Fibroblast of skin of left quadriceps (primary cell): ENCODE measurements at places on chromosomes 2 and 18.

DNA sequence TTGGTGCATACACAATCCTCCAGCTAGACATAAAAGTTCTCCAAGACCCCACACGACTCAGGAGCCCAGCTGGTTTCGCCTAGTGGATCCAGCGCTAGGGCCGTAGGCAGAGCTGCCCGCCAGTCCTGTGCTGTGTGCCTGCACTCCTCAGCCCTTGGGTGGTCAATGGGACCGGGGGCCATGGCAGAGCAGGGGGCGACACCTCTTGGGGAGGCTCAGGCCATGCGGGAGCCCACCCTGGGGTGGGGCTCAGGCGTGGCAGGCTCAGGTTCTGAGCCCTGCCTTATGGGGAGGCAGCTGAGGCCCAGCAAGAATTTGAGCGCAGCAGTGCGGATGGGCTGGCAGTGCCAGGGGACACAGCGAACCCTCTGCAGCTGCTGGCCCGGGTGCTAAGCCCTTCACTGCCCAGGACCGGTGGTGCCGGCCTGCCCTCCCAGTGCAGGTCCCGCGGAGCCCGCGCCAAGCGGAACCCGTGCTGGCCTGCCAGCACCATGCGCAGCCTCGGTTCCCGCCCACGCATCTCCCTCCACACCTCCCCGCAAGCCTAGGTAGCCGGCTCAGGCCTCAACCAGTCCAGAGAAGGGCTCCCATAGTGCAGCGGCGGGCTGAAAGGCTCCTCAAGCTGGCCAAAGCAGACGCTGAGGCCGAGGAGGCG, 1566.6 kb upstream of the SLC39A10 start:
- no peak for DNase-seq

- DNase-seq = peak; percentile 42
Observed at GRCh38 chr18:3790703-3791102, 340.7 kb downstream of the TGIF1 start.

GRCh38 chr2:181805228-181806038, 86.1 kb upstream of the ITPRID2 start:
- DNase-seq = peak; percentile 86

DNA sequence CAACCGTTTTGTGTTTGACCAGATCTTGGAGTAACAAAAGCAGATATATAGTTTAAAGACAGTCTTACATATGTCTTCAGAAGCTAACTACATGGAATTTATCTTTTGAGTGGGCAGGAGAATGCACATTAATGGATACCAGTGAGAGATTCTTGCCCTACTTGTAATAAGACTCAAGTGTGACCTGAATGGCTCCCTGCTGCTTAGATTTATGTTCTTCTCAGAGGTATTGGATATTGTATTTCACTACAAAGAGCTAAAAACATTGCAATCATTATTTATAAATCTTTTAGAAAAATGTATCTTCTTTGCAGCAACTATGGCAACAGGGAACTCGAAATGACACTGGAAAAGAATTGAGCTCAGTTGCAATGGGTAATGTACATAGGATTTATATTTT, 227.7 kb downstream of the LRRTM4 start:
- no peak for DNase-seq

- no peak for DNase-seq
Observed at GRCh38 chr2:84865181-84865783, 15.6 kb downstream of the TRABD2A start.

DNA sequence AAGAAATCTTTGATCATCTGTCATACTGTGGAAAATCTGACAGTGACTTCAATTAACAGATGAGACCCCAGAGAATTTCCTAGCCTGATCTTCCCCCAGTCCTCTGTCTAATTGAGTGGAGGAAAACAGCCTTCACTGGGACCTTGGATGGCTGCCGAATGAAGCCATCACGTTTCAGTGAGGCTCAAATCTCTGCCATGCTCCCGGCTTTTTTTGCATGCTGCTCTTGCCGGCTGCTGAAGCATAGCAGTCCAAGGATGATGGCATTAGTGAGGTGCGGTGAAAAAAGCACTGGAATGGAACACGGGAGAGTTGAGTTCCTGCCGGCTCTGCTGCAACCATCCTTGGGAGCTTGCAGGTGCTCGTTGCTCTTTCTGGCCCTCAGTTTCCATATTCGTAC, 430.5 kb downstream of the SLC4A3 start:
- DNase-seq = no peak

GRCh38 chr18:9825571-9826073, 60.2 kb upstream of the TXNDC2 start:
- DNase-seq = peak; percentile 81

GRCh38 chr18:58732471-58732870, 61.2 kb downstream of the MALT1 start:
- DNase-seq = no peak

GRCh38 chr2:152183401-152184073, 8.0 kb upstream of the STAM2 start:
- DNase-seq = no peak

- no peak for DNase-seq
Observed at GRCh38 chr2:190979906-190980629, 33.9 kb downstream of the STAT1 start.

DNA sequence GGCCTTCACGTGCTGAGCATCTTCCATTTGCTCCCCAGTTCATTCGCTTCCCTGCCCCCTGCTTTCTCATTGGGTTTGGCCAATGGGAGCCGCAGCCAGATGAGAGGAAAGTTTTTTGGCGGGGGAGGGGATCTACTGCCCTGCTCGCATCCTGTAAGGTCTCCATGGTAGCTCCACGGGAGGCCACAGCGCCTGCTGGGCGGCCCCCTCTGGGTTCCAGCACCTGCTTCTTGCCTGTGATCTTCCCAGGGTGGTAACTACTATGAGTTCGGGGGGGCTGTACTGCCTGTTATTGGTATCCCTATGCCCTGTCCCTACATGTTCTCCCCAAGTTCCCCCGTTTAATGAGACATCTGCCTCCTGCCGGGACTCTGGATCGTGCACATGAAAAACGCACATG, 57.2 kb downstream of the INPP5D start:
- no peak for DNase-seq

GRCh38 chr2:187495324-187495723, 47.3 kb upstream of the CALCRL start:
- DNase-seq = no peak
